HCT116 (cell line): ENCODE measurements at places on chromosomes 6 and 20.

GRCh38 chr20:44537993-44538392, 16.1 kb upstream of the SERINC3 start:
- peaks cover 13% of the 10 kb centered on the region for H3K4me1 ChIP-seq
- H3K4me3 ChIP-seq: no peak overlapping the region
- no peak for DNase-seq
- no peaks in the 10 kb centered on the region for H3K36me3 ChIP-seq

- H3K36me3 ChIP-seq: no peaks in the 10 kb centered on the region
- H3K4me1 ChIP-seq: no peaks in the 10 kb centered on the region
- H3K27me3 ChIP-seq: no peaks in the 10 kb centered on the region
- H3K4me3 ChIP-seq: no peak overlapping the region
- H3K27ac ChIP-seq: no peak overlapping the region
Observed at GRCh38 chr20:54086507-54087039, 16.2 kb upstream of the BCAS1 start.

GRCh38 chr6:167130008-167130677, 7.2 kb downstream of the CCR6 start:
- no peak overlapping the region for H3K27ac ChIP-seq
- no peaks in the 10 kb centered on the region for H3K4me1 ChIP-seq
- H3K4me3 ChIP-seq: no peak overlapping the region
- H3K36me3 ChIP-seq: no peaks in the 10 kb centered on the region

- H3K27me3 ChIP-seq: no peaks in the 10 kb centered on the region
- no peak overlapping the region for H3K4me3 ChIP-seq
- no peak overlapping the region for H3K27ac ChIP-seq
- H3K4me1 ChIP-seq: no peaks in the 10 kb centered on the region
- H3K36me3 ChIP-seq: no peaks in the 10 kb centered on the region
- no peak for DNase-seq
Observed at GRCh38 chr6:143465546-143465945, 14.9 kb downstream of the PEX3 start.

DNA sequence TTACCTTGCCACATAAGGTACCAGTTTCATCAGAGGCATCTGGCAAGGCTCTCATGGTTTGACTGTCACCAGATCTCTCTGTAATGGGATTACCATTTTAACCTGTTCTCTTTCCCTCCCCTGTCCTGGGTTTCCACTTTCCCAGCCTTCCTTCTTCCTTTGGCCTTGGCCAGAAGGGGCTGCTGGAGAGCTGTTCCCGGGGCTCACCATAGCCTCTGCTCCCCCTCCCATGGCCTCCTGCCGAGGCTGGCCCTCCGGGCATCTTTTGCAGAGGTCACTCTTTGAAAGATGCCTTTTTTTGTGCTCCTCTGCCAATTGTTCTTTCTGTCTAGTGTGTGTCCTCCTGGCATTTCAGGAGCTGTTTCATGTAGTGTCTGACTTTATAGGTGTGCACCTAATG, 100.7 kb upstream of the SCP2D1 start:
- H3K36me3 ChIP-seq: no peaks in the 10 kb centered on the region
- no peaks in the 10 kb centered on the region for H3K27me3 ChIP-seq
- H3K4me1 ChIP-seq: no peaks in the 10 kb centered on the region
- H3K4me3 ChIP-seq: no peak overlapping the region
- DNase-seq: no peak
- no peak overlapping the region for H3K27ac ChIP-seq
